Hepatic stellate cell (primary cell): ENCODE measurements at places on chromosomes 2 and 18.

DNA sequence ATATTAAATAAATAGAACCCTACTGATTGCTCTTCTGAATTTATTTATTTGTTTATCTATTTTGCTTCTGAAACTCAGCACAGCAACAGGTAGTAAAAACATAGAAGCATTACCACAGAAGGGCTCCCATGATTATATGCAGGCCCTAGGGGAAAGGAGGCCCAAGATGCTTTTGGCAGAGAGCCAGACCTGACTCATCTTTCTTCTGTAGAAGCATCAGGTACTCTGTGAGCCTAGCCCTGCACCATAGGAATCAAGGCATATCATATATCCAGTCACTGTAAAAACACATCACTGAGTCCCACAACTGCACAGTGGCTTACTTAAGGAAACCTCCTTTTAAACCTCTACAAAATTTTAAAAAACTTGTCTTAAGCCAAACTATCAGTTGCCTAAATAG lies 1.8 kb downstream of the SCN9A start:
- peak; percentile 42 for DNase-seq

DNA sequence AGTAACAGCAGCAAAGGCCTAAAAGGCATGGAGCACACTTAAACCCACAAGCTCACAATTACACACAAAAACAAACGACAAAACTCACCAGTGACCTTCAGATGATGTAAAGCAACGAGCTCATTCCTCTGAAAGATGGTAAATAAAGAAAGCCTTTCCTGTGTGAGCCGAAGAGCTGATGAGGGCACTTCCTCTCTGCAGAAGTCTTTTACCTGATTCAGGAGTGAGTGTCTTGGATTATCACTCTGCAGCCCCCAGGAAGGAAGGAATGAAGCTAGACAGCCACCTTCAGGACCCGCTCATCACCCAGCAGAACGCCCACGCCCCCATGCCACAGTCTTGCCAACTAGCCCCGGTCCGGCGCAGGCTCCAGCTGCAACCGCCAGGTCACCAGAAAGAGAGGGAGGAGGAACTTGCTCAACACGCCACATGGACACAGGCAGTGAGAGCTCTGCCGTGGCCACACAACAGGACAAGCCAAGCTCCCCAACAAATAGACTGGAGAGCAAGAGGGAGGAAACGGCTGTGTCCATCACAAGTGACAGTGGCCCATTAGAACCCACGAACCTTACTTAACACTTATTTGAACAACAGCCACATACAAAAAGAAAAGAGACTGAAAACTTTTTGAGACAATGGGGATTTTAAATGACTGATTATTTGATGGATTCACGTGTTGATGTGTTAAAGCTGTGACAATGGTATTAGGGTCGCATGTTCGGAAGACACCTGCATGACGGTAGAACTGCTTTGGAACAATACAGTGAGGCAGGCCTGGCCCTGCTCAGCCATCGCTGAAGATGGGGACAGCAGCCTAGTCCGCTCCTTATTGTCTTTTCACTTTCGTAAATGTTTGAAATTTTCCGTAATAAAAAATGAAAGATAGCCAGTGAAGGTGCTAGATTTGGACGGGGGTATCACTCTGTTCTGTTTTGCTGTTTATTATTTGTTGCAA lies 127.3 kb downstream of the HDAC4 start:
- DNase-seq: no peak

DNA sequence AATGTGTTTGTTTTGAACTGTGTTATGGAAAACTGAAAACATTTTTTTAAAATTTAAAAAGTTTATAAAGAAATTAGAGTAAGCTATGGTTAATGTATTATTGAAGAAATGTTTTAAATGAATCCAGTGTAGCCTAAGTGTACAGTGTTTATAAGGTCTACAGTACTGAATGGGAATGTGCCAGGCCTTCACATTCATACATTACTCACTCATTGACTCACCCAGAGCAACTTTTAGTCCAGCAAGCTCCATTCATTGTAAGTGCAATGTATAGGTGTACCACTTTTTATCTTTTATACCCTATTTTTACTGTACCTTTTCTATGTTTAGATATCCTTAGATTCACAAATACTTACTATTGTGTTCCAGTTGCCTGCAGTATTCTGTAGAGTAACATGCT lies 215.1 kb upstream of the THUMPD2 start:
- no peak for DNase-seq

DNA sequence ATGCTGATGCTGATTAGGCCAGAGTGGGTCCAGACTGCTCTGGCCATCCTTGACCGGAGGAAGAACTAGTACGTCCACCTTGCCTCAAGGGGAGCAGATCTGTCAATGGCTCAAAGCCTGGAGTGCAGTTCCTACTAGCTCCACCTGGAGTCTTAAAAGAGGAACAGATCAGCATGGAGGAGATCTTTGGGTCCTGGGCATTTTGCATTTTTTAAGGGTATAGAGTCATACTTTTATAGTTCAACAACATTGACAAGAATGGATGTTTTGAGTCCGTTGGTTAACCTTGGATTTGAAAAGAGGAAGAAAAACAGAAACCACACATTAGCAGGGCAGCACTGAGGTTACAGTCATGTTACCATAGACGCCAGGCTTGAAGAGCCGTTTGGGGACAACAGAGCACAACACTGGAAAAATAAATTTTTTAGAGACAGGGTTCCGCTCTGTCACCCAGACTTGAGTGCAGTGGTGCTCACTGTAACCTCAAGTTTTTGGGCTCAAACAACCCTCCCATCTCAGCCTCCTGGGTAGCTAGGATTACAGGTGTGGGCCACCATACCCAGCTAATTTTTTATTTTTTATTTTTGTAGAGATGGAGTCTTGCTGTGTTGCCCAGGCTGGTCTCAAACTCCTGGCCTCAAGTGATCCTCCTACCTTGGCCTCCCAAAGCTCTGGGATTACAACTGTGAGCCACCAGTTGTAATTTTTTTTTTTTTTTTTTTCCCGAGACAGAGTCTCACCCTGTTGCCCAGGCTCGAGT lies 78.5 kb downstream of the PRKCE start:
- DNase-seq: no peak

- DNase-seq: no peak
Observed at GRCh38 chr2:140586379-140586778, 1544.4 kb downstream of the LRP1B start.

DNA sequence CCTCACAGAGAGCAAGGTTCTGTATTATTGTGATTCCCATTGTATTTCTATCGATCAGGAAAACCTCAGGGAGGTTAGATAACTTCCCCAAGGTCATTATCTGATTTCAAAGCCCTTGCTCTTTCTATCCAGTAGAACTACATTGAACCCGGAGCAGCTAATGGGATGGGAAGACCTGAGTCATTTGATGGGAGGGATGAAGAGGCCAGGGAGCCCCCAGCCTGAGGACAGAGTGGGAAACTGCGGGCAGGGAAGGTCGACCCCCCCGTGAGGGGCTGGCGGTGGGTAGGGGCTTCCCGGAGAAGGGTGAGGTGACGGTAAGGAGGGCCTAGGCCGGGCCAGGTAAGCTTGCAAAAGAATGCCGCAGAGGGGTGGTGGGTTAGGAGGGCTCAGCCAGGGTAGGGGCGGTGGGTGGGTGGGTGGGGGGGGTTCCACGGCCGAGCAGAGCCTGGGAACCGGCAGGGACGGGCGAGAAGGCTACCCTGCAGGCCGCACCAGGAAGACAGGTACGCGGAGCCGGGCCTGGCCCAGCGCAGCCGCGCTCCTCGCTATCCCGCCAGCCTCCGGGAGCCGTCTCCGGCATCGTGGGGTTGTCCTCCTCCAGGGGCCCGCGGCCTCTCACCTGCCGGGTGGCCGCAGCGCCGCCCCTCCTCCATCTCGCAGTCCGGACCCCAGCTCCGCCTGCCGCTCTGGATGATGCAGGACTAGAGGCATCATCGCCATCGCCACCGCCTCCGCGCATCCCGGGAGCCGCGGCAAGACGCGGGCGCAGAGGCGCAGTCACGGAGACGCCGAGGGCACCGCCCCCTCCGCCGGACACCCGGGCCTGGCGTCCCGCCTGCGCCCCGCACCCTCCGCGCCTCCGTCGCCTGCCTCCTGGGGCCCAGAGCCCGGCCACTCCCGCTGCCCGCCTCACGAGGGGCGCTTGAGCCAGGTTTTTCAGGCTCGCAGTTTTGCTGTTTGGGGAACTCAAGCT lies at the start of gene GPR75:
Gene GPR75, minus strand, starts transcription at position 762 of the 976 bp plus-strand sequence. CDS start 5,211 bp downstream, outside the sequence.
- DNase-seq: peak; percentile 29

- peak; percentile 17 for DNase-seq
Observed at GRCh38 chr2:209334188-209335017, 89.4 kb upstream of the MAP2 start.

- DNase-seq: no peak
Observed at GRCh38 chr2:138522556-138522955, 21.0 kb downstream of the SPOPL start.

GRCh38 chr2:28277466-28277865 lies 115.2 kb upstream of the FOSL2 start:
- no peak for DNase-seq
